Renal cortical epithelial cell (primary cell): ENCODE measurements at places on chromosomes 2 and 18. TPM values are rescaled to one million over a fixed set of nuclear protein-coding genes. Genes with fewer than 3 reads are reported as not detected.

DNA sequence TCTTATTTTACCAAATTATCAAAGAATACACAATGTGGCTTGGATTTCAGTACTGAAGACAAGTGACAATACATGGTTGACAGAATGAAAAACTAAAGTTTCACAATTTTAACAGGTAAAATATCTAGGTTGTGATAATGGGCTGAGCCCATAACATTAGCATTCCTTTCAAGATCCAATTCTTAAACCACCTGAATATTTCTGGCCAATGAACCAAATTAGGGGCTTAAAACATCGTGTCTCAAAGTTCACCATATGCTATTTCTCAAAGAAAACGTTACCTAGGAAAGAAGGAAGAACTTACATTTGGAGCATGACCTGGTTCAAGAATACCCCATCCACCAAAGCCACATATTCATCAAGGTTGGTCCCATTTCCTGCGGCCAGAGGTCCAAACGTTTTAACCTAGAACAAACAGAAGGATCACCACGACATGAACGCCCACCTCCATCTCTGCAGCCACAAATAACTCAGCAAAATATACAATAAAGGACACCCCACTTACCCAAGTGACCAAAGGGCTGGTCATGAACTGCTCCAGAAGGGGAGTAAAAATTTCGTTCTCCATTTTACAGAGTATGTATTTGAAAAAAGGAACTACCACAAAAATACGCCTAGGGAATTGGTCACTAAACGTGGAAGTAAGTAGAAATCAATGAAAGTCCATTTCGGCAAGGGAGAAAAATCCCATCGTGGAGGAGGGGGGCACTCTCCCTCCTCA, 984 bp downstream of the CCDC88A start:
- no peak for DNase-seq

DNA sequence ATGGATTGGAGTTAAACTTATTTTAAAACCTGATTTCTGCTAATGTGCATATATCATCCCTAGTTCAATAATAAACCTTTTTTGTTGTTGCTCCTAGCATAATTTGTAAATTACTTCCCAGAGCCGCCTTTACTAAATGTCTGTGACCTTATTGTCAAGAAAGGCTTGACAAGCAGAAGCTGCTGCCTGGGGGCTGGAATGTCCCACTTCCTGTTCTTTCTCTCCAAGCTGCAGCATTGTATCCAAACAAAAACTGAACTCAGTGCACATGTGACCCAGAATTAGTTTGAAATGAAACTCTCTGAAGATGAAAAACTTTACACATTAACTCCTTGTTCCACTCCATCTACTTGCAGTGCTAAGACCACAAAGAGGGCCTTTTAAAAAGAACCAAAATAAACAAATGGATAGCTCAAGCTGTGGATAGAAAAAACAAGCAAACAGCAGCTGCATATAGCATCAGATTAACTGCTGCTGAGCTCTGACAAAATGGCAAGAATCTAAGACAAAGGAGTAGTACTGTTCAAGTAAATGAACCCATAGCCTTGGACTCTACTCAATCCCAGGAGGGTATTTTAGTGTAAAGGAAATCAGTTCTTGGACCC, 99.8 kb upstream of the NEUROD1 start:
- peak; percentile 99 for DNase-seq

GRCh38 chr18:10953672-10954071, 195.7 kb downstream of the PIEZO2 start:
- DNase-seq = no peak

GRCh38 chr2:102269200-102269524, 42.2 kb upstream of the IL1RL1 start:
- no peak for DNase-seq

DNA sequence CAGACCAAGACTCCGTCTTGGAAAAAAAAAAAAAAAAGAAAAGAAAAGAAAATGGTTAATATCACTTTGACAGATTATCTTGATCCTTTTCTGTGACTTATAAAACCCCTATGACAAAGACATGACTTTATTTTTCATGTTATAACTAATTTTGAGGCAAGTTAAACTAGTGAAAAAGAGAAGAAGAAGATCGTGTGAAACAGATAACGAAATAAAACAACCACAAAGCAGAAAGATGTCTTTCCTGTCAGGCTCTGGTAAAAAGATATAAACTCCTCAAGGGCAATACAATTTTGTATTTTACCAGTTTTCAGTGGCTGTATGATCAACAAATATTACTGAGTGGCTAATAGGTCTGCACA, 13.4 kb upstream of the RBMS1 start:
- no peak for DNase-seq

- no peak for DNase-seq
These were observed 231.6 kb upstream of the CRIM1 start for GRCh38 chr2:36123995-36124394.

- no peak for DNase-seq
These were observed 26.4 kb downstream of the CAPN13 start for GRCh38 chr2:30780776-30781330.

- DNase-seq = no peak
These were observed 43.2 kb downstream of the LPIN2 start for GRCh38 chr18:2969695-2970094.

DNA sequence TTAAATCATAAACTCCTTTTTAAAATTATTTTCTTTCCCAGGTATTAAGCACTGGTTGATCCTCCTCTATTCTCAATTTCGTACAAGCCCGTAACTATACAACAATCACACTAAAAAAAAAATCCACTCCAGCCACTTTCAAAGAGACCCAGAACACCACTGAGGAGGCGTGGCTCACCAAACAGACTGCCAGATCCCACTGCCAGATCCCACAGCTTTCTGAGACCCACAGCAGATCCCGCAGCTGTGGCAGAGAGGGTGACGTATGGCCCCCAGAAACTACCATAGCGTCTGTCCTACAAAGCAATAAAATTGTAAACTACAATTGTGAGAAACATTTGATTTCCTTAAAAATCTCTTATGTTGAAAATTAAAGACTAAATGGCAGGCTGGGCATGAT, 230.7 kb upstream of the PXDN start:
- DNase-seq = no peak

GRCh38 chr18:10230072-10230471, 224.4 kb upstream of the APCDD1 start:
- DNase-seq = peak; percentile 54

GRCh38 chr2:69565431-69565839, 78.1 kb downstream of the AAK1 start:
- no peak for DNase-seq

DNA sequence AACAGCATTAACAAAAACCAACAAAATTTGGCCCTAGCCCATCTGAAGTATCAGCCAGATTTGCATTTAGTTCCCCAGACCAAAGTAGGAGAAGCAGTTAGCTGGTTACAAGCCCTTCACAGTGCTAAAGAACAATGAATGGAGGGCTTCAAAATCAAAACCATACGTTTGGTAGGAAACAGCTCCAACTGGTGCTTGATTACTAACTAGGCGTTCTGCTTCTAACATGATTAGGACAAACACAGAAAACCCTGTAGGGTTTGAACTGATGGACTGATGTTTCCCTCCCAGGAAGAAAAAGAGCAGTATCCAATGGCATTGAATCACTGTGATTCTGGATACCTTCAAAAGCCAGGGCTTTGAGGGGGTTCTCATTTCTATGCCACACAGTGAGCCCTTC, 20.5 kb upstream of the STAT4 start:
- DNase-seq = no peak

DNA sequence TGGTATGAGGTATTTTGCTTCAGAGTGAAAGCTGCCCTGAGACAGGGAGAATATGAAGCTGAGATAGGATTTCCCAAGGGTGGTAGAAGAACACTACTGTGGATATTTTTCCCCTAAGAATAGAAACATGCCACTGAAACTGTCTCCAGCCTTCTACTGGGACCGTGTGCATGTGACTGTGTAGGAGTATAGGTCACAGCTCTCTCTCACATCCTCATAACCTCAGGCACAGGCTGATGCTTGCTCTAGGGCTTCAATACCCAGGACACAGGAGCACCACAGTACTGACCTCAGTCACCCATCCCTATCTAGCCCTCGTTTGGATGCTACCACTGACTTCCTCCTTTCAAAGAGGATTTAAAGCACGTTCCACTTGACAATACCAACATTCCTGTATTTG, 67.2 kb downstream of the REV1 start:
- no peak for DNase-seq

DNA sequence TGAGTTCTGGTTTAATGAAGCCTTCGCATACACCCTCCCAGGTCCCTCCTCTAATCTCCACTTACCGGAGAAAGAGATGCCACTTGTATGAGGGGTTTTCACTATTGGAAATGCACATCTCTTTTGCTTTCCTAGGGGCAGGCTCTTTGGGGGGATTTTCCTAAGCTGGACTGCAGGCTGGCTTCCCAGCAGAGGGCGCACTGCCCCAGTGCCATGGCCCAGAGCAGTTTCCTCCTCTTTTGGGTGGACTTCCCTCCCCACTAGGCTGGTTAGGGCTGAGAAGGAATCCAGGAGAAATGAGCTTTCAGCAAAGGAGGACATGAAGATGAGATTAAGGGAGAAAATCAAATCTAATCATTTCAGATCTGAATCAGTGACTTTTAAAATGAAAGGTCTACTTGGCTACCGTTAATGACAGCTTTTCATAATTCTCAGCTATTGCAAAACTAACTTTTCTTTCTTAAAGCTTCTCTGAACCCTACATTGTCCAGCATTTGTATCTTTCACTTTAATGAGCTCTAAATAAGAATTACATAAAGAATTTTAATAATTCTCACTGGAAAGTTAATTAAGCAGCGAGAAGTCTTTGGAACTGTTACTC, 784.1 kb upstream of the FANCL start:
- no peak for DNase-seq

- no peak for DNase-seq
These were observed 24.8 kb downstream of the IGFBP2 start for GRCh38 chr2:216657980-216658379.

GRCh38 chr2:236888794-236889780, 196.6 kb upstream of the COPS8 start:
- no peak for DNase-seq

- DNase-seq = no peak
These were observed 5.2 kb downstream of the TTC39C start for GRCh38 chr18:24019641-24020331.

DNA sequence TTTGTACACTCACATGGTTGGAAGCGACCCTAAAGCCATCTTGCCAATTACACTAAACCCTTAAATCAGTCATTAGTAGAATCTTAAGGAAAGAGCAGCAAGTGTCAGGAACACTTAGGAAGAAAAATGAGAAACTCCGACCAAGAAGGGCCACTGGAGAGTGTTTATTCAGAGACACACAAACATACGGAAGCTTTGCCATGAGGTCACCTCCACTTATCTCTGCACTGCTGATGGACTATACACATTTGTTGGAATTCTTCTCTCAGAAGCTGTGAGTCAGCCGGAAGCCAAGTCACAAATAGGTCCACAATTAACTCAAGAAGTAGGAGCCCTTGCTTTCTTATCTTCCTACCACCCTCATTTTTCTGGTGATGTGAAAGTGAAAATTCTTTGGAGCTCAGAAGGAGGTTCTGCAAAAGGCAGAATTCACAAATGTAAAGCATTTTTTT, 21.6 kb downstream of the BMP10 start:
- DNase-seq = no peak

GRCh38 chr2:48207851-48208250, 301.6 kb upstream of the FBXO11 start:
- DNase-seq = no peak

- no peak for DNase-seq
These were observed 494 bp downstream of the HNRNPLL start for GRCh38 chr2:38602136-38602731.

- no peak for DNase-seq
These were observed 181.3 kb upstream of the LINC00305 start for GRCh38 chr18:64330161-64330560.

- DNase-seq = no peak
These were observed 172.4 kb downstream of the LRATD1 start for GRCh38 chr2:14804902-14805301.

- DNase-seq = no peak
These were observed 309.3 kb upstream of the MYT1L start for GRCh38 chr2:2640371-2640770.

DNA sequence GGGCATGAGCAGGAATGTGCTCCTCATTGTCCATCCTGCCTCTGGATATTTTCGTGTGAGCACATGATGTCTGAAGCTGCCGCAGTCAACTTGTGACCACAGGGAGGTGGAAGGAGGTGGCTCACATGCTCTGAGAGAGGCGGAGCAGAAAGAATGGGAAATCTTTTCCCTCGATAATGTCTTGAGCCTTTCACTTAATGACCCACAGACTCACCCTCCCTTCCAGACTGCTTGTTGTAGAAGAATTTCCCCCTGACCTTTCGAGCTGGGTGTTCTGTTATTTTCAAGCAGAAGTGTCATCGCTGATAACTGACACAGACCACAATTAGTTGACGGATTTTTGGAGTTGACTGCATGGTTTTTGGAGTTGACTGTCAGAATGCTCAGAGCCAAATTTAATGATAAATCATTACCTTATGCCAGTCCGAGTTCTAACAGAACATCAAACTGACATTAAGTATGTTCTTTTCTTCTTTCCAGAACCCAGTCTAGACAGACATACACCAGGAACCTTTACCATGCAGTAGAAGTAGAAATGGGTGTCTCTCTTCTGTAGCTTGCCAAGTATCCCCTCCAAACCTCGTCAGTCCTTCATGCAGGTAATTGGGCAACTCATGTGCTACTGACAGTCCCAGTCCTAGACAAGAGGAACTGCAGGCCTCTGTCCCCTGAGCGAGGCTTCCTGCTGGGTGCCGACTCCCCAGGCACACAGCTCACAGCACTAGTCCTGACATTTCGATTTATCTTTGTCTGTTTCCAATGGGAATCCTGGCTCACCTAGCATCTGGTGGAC, 29.4 kb upstream of the RTTN start:
- DNase-seq = peak; percentile 89

DNA sequence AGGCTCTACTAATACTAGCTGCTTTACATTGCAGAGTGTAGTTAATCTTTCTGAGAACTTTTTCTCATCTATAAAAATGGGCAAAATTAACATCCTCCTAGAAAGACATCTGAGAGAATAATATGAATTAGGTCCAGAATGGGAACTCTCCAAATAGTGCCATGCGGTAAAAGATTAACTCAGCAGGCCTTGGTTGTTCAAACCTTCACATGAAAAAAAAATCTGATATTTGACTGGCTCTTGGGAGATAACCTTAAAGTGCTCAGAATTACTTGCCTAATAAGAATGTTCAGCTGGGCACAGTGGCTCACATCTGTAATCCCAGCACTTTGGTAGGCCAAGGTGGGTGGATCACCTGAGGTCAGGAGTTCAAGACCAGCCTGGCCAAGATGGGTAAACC, 5.5 kb upstream of the CXXC1 start:
- no peak for DNase-seq

Gene GKN2
- total RNA-seq = not detected in 2 replicates

Gene LRRFIP1
- total RNA-seq = 72.6 and 156 TPM in 2 replicates

Gene NYAP2
- not detected in 2 replicates for total RNA-seq

Gene HSBP1L1
- total RNA-seq = 13.1 and 20.1 TPM in 2 replicates

Gene SCN1A
- total RNA-seq = not detected in 2 replicates

Gene PSTPIP2
- total RNA-seq = 21.9 and 28.9 TPM in 2 replicates

Gene TEKT4
- total RNA-seq = 0.10 TPM in 1 of 2 replicates, not detected in the other

Gene ALS2
- total RNA-seq = 38.4 and 45.3 TPM in 2 replicates

Gene EFEMP1
- total RNA-seq = 155 and 330 TPM in 2 replicates

Gene EFHD1
- 7.5 and 26.9 TPM in 2 replicates for total RNA-seq

Gene KLHL14
- 0.87 and 10.8 TPM in 2 replicates for total RNA-seq

Gene ANKRD30BL
- total RNA-seq = not detected in 2 replicates

Gene KLHL41
- 0.35 TPM in 1 of 2 replicates, not detected in the other for total RNA-seq
